CD4-positive, alpha-beta T cell treated with Interleukin-17A for 1 hour (primary cell): ENCODE measurements at places on chromosomes 12 and 14.

- no peak for DNase-seq
These were observed 189.5 kb upstream of the FRMD6 start for GRCh38 chr14:51462182-51462581.

- no peak for DNase-seq
These were observed 416.6 kb downstream of the ZFP36L1 start for GRCh38 chr14:68376067-68376779.

DNA sequence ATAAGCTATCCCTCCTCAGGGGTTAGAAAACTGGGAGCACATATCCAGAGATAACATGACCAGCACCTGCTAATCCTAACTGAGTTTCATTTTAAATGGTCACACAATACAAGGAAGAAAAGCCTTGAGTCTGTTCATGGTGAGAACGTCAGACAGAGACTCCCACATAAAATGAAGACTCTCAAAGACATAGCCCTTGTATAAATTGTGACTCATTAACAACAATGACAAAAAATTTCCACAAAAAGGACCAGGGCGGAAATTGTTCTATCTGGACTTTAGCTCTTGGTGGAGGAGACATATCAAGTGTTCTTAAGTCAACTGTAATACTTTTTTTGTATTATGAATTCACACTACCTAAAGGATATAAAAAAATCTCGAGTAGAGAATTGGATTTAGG, 313.7 kb upstream of the DCN start:
- no peak for DNase-seq

DNA sequence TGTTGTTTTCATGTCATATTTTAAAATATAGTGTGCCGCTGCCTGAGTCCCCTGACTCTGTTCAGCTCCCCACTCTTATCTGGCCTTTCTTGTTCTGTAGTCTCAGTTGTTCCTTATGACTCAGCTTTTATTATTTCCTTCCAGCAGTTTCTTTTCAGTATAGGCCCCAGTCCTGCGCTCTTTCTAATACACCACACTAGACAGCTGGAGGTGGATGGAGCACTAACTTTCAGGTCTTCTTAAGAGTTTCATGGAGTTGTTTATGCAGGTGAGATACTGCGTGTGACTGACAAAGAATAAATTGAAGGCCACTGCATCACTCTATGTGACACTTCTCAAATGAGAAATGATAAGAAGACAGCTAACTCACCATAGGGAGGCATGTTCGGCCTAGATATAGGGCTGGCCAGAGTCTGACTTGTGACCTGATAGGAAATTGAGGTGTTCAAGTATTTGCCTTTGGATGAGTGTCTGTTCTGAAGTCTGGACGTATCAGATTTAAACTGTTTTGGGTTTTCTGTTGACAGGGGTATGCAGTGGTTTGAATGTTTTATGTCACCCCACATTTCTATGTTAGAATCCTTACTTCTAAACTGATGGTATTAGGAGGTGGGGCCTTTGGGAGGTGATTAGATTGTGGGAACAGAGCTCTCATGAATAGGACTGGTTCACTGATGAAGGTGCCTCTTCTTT, 60.8 kb upstream of the CLMN start:
- no peak for DNase-seq

DNA sequence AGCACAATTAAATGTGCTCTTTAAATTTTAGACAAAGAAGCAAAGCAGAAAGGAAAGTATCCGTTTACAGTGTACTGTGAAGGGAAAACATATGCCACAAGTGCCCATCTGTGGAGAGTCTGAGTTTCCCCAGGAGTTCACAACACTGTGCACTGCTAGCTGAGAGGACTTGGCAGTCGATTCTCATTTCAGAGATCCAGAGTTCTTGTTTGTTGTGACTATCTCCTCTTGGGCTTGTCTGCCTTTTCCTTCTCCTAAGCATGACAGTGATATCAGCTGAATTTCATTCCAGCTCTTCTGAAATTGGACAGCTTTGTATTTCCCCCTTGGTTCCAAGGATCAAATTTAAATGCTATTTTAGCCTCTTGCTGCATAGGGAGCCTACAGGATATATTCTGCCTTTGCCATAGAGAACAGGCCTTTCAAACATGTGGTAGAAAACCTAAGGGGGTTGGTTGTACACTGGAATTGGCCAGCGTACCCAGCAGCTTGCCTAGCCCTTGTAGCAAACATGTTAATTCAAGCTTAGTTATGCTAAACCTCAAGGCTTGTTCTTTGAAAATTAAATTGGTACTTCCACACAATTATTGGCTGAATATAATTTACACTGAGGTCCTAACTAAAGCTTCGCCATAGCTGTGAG, 259.2 kb upstream of the NOVA1 start:
- DNase-seq = no peak
